HuH-7 (cell line): ENCODE measurements at places on chromosomes 2 and 18.

DNA sequence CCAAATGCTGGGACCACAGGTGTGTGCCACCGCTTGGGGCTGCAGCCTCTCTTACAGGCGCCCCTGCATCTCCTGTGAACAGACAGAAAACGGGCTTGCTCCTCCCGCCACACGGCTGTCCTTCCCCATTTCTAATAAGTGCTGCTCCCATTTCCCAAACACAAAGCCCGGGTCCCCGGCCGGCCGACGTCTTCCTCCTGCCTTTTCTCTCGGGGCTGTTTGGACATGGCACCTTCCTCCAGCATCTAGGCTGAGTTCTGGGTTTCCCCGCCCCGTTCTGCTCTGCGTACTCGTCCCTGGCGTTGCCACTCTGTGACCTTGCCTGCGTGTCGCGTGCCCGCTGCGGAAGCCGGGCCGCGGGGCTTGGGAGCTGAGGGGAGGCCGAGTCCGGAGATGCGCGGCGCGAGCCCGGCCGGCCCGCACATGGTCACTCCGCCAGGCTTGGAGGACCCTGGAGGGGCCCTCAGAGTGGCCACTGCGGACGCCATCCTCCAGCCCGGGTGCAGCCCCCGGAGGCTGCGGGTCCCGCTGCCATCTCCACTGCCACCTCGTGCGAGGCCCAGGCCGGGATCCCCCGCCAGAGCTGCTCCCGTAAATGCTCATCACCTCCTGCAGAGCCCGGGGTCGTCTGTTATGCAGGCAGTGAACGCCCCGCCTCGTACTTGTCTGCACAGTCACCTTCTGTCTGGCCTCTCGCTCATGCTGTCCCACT lies 26.3 kb downstream of the PRELID3A start:
- DNase-seq = no peak

DNA sequence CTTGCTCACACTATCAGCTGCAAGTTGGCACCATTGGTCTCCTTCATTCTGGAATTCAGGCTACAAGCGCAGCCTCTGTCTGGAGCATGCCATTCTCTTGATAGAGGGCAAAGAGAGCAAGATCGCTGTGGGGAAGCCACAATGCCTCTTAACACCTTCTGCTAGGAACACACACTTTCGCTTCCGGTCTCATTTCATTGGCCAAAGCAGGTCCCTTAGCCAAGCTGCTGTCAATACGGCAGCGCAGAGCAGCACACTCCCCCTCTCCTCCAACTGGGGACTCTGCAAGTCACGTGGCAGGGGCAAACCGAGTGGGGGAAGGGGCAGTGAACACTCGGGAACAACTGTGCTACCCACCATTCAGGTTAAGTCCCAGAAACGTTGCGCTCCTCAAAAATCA lies 98.1 kb downstream of the MMADHC start:
- DNase-seq = no peak

- no peak for DNase-seq
These were observed 12.7 kb upstream of the DDX18 start for GRCh38 chr2:117801826-117802225.

DNA sequence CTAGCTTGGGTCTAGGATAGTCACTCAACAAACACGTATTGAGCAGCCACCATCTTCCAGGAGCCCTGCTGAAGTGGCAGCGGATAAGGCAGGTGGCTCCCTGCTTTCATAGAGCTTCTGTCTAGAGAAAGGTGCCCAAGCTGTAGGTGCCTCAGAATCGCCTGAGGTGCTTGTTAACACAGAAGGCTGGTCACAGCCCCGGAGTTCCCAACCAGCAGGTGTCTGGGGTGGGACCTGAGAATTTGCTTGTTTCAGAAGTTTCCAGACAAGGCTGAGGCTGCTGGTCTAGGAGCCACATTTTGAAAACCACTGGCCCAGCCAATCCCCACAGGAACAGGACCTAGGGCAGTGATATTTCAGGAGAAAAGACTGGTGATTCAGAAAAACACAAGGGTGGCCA lies 45.3 kb upstream of the SMAD7 start:
- DNase-seq = no peak

DNA sequence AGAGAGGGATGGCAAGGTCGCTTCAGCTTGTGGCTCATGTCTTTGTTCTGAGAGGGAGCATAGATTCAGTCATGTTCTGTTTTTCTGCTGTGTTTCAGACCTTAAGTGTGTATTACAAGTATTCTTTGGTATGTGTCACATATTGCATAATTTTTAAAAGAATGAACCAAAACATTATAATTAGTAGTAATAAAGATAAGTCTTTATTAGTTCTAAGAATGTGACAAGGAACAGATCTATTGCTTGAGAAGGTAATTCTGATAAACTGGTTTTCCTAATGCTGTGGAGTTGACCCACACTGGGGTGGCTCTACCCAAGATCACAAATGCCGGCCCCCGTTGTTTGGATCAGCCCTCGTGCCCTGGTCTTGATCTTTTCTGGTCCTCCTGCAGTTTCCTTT lies 124.3 kb upstream of the FOSL2 start:
- DNase-seq = no peak

DNA sequence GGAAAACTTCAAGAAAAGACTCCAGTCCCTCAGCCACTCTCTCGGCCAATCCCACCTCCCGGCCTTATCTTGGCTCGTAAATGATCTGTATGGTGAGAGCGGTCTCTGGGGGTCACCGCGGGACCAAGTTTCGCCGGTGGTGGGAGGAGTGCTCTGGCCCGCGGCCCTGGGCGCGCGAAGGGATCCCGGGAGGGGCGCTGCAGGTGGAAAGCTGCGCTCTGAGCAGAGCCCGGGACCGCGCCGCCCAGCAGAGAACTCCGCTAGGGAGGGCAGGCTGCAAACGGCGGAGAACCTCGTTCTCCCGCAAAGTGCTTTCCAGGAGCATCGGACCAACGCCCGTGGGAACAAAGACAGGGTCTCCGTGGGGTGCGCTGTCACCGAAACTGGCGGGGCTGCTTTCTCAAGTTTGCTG lies 622 bp downstream of the LRP2 start:
- DNase-seq = peak; percentile 75

- peak; percentile 20 for DNase-seq
These were observed 463 bp downstream of the SMC6 start for GRCh38 chr2:17752892-17753802.

- DNase-seq = no peak
These were observed 180.8 kb downstream of the CAMKMT start for GRCh38 chr2:44542520-44542919.

GRCh38 chr2:65974067-65974723 lies 460.7 kb upstream of the MEIS1 start:
- no peak for DNase-seq

GRCh38 chr2:61443342-61444041 lies 27.4 kb downstream of the USP34 start:
- DNase-seq = no peak

GRCh38 chr2:239360421-239361310 lies 40.2 kb downstream of the HDAC4 start:
- DNase-seq = no peak

- no peak for DNase-seq
These were observed 23.9 kb downstream of the ANTXR1 start for GRCh38 chr2:69036926-69037325.

GRCh38 chr2:8574196-8575037 lies 107.4 kb upstream of the ID2 start:
- DNase-seq = peak; percentile 53

DNA sequence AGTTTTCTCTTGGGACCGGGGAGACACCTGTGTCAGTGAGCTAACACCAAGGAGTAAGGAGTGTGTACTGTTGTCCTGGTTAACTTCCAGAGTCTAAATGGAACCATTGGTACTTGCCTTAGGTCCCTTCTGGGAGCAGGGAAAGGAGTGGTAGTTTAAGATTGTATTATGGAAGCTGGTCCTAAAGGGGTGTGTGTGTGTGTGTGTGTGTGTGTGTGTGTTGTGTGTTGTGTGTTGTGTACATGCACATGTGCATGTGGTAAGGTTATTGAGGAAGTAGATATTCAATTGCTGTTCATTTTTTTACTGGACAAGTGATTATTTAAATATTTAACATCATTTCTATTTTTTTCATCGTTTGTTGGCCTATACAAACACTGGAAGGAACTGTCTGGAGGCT lies 1.4 kb downstream of the APLF start:
- DNase-seq = no peak

- no peak for DNase-seq
These were observed 54.4 kb downstream of the LRPPRC start for GRCh38 chr2:43941359-43941758.

GRCh38 chr2:27322301-27322765 lies 564 bp downstream of the MPV17 start:
- DNase-seq = no peak

GRCh38 chr2:179443180-179443579 lies 178.5 kb upstream of the SESTD1 start:
- DNase-seq = no peak

DNA sequence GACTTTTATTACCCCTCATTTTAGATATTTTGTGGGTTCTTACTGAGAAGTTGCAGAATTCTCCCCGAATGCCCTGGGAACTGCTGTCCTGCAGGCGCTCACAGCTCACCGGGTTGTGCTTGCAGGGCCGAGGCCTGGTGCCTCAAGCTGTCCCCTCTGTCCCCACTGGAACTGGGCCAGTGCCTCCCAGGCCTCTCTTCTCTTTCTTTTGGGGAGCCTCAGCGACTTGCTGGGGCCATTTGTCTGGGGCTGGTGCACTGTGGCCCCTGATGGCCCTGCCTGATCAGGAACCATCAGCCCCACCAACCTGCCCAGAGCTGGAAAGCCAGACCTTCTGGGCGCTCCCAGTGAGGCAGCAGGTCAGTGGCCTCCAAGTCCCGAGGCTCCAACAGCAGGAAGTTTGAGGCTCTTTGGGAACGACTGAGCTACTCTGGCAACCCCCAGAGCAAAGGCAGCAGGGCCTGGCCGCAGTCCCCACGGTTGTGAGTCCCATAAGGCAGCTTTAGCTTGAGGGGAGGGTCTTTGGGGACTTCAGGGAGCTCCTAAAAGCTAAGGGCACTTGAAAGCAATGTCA lies 14.7 kb upstream of the NEU4 start:
- DNase-seq = peak; percentile 2

- DNase-seq = no peak
These were observed 36.2 kb downstream of the CAPN13 start for GRCh38 chr2:30770816-30771576.

DNA sequence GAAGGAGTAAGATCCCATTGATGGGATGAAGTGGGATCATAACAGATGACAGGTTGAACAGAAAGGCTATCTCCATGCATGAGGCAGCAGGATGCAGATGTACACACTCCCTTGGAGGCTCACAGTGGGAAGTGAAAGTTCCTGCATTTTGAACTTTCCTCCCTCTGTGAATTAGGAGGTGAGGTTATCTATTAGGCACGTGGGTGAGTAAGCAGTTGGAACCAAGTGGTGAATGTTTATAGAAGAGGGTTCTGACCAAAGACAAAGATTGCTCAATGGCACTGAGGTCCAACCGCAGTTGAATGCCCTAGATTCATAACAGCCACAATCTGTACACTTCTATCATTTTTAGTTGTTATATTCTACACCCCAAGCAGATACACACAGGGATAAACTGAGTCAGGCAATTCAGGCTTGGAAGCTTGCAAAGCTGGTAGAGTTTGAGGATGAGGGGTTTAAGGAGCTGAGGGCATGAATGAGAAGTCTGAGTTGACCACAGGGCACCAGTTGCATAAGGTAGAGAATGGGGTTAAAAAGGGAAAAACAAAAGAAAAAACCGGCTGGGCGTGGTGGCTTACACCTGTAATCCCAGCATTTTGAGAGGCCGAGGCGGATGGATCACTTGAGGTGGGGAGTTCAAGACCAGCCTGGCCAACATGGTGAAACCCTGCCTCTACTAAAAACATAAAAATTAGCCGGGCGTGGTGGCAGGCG lies 7.1 kb upstream of the KCMF1 start:
- no peak for DNase-seq

DNA sequence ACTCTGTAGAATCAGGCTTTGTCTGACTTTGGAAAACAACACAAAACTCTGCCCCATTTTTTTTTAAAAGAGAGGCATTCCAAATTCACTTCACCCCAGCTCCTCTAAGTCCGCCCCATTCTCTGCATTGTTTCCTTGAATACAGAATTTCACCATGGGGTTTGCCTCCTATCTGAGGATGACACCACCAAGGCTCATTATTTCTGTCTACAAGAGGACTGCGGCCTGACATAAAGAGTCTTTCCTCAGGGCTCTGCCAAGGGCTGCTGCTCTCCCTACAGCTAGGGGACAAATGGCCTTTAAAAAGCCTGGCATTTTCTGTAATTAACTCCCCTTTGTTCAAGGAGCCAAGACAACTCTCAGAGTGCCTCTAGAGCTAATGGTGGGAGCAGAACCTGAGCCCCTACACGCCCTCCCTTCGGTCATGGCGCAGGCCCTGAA lies 4.6 kb downstream of the CHST10 start:
- DNase-seq = no peak

GRCh38 chr2:175414882-175415487 lies 233.5 kb upstream of the ATP5MC3 start:
- peak; percentile 65 for DNase-seq

DNA sequence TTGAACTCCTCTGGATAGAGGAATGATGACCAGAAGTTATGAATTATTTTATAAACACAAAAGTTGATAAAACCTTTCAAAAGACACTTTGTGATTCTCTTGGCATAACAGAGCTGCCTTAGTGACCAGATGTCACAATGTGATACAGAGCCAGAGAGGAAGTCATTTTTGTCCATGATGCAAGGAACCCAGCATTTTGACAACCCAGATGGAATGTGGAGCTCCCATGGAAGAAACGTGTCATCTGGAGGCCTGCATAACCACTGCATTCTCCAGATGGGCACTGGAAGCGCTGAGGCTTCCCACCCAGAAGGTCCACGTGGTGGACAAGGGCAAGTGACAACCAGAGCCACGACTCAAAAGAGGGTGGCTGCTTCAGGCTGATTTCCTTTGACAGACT lies 30.1 kb downstream of the HRH4 start:
- DNase-seq = no peak

DNA sequence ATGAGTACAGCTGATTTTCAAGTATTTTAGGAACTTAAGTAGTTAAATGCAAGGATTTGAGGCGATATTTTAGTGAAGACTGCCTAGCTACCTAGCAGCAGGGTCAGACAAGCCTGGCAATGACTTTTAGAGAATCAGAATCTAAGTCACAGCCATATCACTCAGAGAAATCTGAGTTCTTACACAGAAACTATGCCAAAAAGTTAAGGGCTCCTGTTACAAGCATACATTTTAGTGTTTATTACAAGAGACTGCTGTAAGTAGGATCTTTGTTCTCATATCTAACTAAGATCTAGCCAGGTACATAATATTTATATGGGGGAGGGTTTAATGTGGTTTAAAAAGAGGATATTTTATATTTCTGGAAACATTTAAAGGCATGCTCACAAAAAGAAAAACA lies 37.5 kb downstream of the MAP4K3 start:
- DNase-seq = no peak

GRCh38 chr2:66432801-66433694 lies 1.9 kb upstream of the MEIS1 start:
- peak; percentile 99 for DNase-seq

- DNase-seq = peak; percentile 14
These were observed 47.7 kb downstream of the ZC3H15 start for GRCh38 chr2:186533717-186534116.

GRCh38 chr18:35876243-35876642 lies 96.2 kb upstream of the RMP24 start:
- no peak for DNase-seq
